ENCODE measurements at places on chromosomes 6 and 20.

GRCh38 chr20:21433329-21433890 lies 36.1 kb upstream of the NKX2-4 start:
- DNase-seq, result no peak

- DNase-seq, result no peak
Measured at GRCh38 chr6:149884215-149884614, 13.7 kb downstream of the RAET1E start.

DNA sequence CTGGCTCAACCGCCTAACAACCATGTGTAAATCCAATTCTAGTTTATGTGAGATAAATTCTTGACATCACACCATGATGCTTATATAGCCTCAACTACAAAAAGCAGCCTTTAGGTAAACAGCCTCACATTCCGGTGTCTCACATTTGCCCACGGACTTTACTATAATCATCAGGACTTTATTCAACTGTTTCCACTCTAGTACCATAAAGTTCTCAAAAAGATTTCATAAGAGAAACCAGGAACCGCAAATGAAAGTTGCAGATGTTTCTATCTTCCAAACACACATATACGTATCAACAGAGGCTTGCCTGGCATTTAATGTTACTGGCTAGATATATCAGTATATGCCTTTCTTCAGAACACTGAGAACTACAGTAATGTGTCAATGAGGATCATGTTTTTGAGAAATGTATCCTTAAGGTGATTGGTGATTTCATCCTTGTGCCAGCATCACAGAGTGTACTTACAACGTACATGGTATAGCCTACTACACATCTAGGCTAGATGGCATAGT lies 80.0 kb downstream of the EPB41L2 start:
- no peak for DNase-seq

DNA sequence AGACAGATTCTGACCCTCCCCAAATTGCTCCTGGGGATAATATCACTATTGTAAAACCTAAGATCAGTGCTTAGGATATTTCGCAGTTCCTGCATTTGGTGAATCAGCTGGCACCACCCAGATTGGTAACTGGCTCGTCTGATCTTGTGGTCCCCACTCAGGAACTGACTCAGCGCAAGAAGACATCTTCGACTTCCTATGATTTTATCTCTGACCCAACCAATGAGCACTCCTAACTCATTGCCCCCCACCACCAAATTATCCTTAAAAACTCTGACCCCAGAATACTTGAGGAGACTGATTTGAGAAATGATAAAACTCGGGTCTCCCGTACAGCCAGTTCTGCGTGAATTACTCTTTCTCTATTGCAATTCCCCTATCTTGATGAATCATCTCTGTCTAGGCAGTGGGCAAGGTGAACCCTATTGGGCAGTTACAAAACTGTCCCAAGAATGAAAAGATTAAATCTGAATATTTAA lies 55.7 kb upstream of the PRND start:
- DNase-seq, result peak; percentile 65

DNA sequence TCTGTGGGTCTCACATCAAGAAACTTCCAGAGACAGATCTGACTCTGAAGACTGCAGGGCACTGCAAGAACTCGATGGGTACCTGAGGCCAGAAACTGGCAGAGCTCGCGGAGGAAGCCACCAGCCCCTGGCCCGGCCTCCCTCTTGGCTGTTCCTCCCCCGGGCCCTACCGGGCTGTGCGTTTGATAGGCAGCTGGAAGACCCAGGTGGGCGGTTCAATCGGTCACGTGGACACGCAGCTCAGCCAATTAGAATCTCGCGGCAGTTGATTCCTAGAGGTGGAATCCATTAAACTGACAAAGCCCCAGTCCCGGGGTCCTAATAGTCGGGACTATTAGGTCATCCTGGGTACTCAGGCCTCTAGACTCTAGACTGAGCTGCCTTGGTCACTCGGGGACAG lies 154.2 kb upstream of the PROKR2 start:
- DNase-seq, result no peak

All from activated CD8-positive, alpha-beta memory T cell treated with anti-CD3 and anti-CD28 coated beads for 24 hours (primary cell).